ENCODE measurements at places on chromosomes 2 and 18.

DNA sequence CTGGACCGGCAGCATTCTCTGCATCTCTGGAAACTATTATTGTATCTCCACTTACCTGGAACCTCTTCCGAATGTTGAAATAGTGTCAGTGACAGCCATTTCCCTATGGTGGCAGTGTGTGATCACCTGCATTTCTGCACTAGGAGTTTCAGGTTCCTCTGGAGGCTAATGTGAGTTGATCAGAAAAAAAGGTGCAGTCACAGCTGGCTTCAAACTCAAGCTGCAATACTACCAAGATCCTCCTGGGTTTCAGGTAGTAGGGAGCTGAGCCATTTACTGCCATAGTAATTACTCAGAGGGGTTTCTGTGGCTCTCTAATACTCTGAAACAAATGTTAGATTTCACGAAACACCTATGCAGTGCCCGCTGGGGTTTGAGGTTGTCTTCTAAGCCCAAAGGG is 183.5 kb upstream of the OSR1 start:
- no peak for DNase-seq

DNA sequence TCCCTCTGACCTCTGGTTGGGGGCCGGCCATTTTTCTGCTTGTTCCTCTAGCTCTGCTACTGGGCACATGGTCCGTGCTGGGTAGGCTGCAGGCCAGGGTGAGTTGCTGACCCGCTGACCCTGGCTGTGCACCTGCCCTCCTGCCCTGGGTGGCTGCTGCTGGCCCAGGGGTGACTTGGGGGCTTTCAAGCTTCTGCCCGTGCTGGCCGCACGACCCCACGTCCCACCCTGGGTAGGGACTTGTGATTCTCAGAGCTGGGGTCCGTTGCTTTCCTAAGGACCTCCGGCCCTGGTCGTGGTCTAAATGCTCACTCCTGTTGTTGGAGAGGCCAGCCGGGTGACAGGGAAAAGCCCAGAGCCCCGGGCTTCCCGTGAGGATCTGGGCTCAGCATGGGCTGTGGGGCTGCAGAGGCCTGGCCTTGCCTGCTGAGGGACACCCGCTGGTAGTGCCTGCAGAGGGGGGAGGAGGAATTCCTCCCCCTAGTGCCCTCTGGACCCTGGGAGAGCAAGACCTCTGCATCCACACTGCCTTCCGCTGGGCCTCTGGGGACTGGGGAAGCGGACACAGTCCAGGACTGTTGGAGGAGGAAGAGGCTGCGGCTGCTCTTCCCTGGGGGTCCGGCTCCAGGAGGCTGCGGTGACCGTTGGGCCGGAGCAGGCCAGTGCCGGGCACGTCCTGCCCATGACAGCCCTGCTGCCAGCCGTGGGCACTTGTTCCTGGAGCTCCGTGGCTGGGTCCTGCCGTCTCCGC is 6.3 kb upstream of the GAL3ST2 start:
- no peak for DNase-seq

DNA sequence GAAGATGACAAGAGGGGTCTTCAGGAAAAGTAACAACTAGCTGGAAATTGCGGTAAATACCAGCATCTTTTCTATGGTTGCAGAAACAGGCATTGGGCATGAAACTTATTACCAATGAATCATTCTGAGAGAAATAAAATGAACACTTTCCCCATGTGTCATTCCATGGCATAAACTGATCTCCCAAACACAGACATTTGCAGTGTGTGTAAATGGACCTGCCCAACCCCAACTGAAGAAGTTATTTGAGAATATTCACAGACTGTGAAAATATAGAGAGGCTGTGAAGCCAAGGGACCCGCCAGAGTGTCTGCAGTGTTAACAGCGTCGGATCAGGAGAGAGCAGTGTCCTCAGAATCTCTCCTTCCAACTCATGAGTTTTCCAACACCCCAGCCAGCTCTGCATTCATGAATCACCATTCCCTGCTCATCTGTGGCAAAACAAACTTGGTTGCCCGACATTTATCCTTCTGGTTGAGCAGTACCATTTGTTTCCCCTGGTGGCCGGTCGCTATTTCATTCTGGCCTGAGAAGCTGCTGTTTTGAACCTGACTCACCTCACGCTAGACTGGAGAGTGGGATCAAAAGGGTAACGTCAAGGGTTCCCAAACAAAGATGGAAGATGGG is 238.4 kb downstream of the PID1 start:
- no peak for DNase-seq

DNA sequence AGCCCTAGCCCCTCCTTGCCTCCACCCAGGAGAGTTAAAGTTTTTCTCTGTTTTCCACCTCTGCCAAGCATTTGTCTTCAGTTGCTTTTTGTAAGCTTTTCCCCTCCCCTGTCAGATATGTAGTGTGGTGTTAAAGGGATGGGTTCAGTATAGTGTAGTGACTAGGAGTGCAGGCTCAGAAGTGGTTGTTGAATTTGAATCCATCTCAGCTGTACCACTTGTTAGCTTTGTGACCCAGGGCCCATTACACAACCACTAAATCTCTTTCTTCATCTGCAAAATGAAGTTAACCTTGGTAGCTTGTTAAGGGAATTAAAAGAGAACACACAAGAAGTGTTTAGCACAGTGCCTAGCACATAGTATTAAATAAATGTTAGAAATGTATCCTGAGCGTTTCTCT is 56.9 kb downstream of the MAP3K20 start:
- no peak for DNase-seq

DNA sequence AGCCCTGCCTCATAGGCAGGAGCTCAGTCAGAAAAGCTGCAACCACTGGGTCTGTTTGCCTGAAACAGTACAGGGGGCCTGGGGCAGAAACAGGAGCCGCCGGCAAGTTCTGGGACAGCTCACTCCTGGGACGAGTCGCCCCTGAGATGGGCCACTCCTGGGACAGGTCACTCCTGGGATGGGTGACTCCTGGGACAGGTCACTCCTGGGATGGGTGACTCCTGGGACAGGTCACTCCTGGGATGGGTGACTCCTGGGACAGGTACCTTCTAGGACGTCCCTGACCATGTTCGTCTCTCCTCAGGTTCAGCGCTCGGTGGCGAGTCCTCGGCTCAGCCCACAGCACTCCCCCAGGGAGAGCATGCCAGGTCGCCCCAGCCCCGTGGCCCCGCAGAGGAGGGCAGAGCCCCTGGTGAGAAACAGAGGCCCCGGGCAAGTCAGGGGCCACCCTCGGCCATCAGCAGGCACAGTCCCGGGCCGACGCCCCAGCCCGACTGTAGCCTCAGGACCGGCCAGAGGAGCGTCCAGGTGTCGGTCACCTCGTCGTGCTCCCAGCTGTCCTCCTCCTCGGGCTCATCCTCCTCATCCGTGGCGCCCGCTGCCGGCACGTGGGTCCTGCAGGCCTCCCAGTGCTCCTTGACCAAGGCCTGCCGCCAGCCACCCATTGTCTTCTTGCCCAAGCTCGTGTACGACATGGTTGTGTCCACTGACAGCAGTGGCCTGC is 51.8 kb downstream of the NTSR2 start:
- no peak for DNase-seq

DNA sequence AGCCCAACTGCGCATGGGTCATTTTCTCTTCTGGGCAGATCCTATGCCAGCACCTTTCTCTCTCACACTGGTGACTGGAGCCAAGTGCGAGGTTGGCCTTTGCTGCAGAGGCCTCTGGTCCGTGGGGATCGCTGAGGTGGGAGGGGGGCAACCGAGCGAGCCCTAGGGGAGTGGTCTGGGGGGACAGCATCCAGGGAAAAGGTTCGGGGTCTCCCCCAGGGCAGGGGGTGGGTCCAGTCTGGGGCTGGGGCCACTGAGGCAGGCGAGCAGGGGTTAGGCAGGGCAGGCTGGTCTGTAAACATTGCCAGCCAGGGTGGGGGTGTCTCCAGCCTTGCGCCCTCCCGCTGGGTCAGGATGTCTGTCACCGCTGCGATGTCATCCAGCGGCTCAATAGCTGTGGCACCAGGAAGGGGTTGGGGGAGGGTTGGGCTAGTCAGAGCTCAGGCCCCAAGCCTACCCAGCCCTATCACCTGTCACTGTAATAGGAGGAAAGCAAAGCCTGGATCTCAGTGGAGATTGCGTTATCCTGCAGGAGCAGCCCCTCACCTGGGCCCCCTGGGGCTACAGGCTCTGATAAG is 4.7 kb downstream of the WDR54 start:
- DNase-seq = no peak

DNA sequence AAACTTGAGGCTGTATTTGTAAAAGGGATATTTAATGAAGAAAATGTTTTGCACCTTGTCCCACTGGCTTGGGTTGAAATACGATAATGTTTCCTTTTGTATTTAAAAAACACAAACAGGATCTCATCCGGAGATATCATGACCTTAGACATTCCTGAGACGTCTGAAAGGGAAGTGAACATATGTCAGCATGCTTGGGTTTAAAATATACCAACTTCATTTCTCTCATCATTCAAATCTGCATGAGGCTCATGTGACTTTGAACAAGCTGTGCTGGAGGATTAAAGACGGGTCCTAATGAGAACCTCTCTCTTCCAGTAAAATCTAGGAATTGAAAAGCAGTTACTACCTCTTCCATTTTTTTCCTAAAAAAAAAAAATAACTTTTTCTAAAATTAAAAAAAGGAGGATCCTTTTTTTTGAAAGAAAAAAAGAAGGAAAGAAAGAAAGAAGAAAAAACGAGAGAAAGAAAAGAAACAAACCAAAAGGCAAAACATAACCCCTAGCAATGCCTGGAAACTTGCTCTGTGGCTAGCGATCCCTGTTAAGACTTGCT is 106.8 kb upstream of the ZFP36L2 start:
- DNase-seq = no peak

GRCh38 chr2:64406407-64406774 is 47.6 kb upstream of the LGALSL start:
- DNase-seq = no peak

DNA sequence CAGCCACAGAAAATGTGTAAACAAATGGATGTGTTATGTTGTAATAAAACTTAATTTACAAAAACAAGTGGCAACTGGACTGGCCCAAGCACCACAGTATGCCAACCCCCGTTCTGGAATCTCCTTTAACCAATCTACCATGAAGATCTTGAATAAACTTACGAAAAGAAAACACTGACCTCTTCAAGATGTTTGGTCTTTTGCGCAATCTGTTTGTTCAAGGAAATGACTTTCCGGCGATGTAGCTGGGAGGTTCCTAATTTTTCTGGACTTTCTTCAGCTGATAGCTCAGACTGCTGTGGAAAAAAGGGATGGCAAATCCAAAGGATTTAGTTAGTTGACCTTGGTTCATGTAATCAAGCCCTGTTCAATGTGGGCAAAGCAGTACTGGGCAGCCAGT is 55.7 kb downstream of the CCDC93 start:
- DNase-seq = no peak

DNA sequence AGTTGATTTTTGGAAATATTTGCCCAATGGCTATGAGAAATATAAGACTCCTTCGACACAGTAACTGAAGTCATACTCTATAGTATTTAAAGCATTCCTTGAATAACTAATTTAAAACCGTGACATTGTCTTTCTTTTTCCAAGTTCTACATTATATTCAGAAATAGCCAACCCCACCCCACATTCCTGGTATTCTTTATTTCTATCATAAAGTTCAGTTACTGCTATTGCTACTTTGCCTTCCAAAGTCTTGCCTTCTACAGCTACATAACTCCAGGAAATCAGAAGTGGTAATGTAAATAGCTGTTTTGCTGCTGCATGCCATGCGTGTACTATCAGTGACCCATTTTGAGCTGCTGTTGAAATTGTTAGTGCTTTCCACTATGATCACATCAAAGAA is 45.1 kb upstream of the SETBP1 start:
- no peak for DNase-seq

DNA sequence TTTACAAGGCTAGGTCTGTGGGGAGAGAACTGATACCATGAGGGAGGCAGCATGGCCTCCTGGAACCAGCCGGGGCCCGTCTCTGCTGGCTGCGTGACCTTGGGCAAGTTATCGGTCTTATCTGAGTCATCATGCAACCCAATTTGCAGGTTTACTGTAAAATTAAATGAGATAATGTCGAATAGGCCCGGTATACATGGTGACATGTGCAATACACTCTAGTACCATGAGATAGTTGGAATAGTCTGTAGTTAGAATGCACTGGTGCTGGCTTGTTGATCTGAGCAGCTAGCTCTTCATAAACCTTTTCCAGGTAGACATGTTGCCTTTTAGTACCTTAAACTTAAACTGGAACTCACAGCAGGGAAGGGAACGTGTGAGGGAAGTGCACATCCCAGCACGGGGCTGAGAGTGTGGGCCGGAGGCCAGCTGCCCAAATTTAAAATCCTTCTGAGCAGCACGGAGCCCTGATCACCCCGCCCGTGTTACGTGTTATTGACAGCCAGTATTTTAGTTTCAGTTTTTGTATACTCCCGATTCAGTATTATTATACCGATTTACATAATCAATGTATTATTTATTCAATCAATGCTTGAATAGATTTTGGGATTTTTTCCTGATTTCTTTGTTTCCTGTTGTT is 72.4 kb upstream of the HS6ST1 start:
- no peak for DNase-seq

Measured in germinal center (tissue), 1 donor.